ELR (cell line): ENCODE measurements at places on chromosomes 5 and 9.

DNA sequence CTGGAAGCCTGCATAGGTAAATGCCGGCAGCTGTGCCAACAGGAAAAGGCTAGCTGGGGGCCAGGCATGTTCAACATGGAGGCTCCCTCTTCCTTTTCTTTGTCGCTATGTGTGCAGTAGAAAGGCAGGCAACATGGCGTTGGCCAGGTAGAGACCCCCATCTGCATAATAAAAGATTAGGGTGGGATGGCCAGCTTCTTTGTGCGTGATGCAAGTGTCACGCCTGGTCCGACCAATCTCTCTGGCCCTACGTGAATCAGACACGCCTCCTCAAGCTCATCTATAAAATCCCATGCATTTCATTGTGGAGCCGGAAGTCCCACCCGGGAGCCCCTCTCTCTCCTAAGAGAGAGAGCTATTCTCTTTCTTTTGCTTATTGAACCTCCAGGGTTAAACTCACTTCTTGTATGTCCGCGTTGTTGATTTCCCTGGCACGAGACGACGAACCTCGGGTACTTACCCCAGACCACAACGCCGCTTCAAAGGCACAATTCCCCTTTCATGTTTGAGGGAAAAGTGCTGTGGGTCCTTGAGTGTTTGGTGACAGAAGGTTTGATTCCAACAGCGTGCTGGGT, 25.0 kb upstream of the C5orf47 start:
- peak; percentile 21 for DNase-seq

- no peak for DNase-seq
These were observed 319.1 kb downstream of the ZSWIM6 start for GRCh38 chr5:61651195-61651594.

DNA sequence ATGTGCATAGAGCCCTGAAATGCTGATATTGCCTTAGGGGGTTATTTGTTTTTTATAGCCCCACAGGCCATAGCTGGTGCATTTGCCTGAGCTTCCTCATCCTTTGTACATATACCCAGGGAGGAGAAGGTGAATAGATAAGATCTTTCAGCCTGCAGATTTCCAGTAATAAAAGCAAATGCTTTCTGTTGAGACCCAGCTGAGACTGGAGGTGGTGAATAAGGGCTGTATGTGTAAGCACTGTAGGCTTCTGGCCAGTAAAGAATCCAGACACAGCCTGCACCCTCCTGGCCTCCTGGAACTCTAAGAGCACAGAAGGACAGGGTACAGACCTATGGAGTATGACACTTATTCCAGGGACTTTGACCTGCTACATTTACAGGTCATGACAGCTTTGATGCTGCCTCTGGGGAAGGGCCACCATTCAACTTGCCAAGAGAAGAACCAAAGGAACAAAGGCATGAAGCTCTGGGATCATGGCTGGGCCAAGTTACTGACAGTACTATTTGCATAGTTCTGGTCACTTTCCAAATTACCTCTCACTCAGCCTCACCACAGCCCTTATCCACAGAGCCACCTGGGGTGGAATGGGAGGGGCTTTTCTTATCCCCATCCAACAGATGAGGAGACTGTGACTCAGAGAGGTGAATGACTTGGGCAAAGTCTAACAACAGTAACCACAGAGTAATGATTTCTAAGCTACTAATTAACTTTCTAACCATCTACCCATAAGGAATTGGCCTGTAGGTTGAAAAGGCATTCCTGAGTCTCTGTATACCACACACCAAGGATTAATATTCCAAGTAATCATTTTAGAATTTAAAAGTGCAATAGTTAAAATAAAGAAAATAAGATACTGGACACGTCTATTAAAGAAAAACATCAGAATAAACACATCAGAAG, 604.5 kb upstream of the KLF4 start:
- peak; percentile 51 for DNase-seq

DNA sequence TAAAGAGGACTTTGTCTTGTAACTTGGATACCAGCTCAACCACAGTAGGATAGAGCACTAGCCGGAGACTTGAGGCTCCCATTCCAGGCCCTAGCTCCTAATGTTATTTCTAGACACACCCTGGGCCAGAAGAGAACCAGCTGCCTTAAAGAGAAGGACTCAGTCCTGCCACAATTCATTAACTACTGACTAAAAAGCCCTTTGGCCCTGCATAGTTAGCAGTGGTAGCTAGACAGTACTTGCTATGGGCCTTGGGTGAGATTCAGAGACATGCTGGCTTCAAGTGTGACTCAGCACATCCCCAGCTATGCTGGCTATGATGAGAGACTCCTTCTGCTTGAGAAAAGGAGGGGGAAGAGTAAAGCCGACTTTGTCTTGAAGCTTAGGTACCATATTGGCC, 47.3 kb downstream of the TMEM167A start:
- DNase-seq = peak; percentile 18

DNA sequence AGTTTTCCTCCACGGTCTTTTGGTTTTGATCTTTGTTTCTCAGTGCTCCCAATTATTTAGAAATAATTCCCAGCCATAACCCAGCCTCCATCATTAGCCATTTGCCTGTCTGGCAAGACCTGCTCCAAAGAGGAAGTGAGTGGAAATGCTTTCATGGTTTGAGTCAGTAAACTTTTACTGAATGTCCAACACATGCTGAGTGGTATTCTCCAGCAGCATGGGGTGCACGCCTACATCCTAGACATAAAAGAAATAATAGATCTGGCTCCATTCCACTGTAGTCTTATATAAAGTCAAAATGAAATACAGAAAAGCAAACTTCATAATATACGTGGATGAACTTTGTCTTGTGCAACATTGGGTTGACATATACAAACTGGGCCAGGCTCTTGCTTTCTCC, 757.2 kb downstream of the TLE1 start:
- DNase-seq = peak; percentile 13

GRCh38 chr9:111501648-111502047, 17.5 kb upstream of the ECPAS start:
- no peak for DNase-seq

DNA sequence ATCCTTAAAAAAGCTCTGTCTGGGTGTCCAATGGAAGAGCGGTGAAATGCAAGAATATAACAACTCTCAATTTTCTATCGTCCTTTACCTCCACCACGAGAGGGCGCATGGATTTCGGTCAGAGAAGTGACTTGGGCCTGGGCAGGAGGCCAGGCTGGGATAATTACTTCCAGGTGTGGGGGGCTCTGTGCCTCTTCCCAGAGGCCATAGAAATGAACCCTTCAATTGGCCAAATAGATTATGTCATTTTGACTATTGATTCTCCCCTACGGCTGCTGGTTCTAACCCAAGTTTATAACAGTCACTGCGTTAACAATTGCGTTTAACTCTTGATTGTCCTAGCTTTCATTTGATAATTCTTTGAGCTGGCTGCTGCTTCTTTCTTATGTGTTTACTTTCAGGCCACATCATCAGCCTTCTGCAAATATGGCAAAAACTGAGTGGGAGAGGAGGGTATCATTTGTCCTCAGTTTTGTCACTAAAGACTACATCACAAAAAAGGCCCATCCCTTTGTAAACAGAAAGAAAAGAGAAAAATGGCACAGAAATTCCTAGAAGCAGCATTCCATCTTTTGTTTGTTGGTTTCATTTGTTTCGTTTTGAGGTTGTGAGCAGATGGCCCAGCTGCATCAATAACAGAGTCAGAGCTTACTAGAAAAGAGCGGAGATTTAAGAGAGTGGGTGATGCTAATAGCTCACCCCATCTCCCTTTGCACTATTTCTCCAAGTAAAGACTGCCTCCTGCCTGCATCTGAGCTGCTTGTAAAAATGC, 45.4 kb upstream of the ZFR start:
- DNase-seq = peak; percentile 88

DNA sequence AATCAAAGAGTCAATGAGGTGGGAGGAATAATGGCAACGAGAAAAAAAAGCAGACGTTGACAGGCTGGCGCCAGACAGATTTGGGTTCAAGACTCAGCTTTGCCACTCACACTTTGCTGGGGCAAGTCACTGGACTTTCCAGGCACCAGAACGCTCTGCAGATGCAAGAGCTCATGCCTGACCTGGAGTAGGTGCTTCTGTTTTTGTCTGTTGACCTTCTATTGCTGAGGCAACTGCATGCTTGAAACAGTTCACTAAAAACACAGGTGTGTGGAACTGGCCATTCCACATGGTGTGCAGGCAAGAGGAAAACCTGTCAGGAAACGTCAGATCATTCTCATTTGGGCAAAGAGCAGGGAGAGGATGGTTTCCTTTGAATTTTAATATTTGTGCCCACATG, 161.2 kb upstream of the SMIM23 start:
- no peak for DNase-seq

DNA sequence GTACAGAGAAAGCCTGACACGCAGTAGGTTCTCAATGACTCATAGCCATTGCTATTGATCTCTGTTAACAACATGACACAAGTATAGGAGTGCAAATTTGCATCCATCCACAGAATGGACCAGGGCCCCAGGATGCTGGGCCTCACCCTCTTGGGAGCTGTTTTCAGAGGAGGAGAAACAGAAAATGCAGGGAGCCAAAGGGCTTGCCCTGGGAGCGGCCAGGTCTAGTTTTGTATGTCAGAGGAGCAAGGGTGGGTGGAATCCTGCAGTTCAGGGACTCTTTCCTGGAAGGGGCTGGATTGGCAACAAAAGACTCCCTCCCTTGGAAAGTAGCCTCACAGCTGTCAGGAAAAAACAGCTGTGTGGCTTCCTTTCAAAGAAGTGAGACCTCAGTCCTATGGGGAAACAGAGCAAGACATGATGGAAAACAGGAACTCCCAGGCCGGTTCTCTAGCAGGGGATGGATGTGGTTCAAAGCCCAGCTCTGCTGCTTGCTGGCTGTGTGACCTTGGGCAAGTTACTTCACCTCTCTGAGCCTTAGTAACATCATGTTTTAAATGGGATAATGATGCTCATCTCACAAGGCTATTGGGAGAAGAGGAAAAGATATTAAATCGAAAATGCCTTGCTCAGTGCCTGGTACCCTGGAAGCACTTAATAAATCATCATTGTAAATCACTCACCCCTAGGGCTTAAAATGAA, 50.5 kb upstream of the SH3PXD2B start:
- no peak for DNase-seq

DNA sequence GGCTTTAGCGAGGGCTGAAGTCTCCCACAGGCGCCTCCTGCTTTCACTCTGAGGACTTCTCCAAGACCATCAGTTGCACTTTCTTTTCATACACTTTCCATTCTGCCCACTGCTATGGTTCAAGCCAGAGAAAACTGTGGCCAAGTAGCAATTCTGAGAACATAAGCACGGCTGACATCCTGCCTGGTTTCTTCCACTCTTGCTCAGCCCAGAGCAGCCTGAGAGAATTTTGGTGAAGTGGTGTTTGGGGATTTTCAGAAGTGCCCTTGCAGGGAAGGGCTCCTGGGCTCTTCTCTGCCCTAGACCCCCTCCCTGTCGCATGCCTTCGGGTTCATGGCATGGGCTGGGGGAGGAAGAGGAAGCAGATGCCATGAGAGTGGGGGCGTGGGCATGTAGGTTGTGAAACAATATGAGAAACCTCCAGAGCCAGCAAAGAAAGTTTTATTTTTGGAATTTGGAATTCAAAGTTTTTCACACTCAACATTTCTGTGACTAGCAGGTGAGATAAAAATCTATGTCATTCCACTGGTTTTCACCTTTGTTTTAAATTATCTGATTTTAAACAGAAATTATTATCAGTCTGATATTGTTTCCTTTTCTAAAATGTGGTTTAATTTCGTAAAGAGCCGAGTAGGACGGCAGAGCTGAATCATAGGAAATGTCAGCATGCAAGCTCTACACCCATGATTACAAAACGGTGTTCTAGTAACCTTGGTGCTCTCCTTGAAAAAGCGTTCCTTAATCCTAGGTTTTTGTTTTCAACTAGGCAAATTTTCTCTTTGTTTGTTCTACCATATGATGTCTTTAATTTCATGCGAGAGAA, 27.8 kb upstream of the TNFSF8 start:
- peak; percentile 23 for DNase-seq

GRCh38 chr5:166285361-166285760, 2006.1 kb upstream of the WWC1 start:
- DNase-seq = no peak

GRCh38 chr5:107564931-107565372, 105.8 kb downstream of the EFNA5 start:
- DNase-seq = no peak

DNA sequence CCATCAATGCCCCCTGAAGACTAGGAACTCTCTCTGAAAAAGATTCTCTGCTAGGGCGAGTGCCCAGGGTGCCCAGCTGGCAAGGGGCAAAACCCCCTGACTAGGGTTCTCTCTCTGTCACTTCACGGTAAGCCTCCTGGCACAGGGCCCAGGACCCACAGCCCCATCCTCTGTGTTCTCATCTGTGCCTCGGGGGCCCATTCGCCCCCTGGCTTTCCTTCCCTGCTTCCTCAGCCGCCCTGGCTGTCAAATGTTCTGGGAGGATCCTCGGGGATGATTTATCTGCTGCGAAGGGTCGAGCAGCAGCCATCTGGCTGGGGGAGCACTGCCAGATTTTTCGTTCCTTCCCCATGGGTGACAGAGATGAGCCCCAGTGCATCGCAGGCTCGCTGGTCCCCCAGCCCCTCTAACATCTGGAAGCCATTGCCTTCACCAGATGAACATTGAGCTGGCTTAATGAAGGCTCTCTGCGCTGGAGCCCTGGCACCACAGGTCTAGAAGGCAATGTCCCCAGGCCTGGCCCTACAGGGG, 24.2 kb downstream of the HMCN2 start:
- DNase-seq = no peak

DNA sequence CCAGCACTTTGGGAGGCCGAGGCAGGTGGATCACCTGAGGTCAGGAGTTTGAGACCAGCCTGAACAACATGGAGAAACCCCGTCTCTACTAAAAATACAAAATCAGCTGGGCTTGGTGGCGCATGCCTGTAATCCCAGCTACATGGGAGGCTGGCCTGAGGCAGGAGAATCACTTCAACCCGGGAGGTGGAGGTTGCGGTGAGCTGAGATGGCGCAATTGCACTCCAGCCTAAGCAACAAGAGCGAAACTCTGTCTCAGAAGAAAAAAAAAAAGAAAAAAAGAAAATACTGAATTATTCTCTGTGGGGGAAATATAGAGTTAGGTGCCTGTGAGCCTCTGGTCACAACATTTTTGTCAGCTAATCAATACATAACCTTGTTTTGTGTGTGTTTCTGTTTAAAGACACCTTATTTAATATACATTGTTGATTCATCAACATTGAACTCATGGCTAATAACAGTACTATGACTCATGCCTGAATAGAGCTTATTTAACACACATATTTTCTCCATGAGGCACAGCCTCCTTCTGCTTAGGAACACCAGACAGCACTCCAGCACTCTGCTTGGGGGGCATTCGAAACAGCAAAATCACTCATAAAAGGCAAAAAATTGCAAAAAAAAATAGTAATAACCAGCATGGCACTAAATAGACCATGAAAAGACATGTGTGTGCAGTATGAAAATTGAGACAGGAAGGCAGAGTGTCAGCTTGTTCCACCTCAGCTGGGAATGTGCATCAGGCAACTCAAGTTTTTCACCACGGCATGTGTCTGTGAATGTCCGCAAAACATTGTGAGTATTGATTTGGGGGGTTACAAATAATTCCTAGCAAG, at the start of gene IL31RA:
TSS of gene IL31RA (plus strand) at position 519 of the 836 bp plus-strand sequence. CDS start at position 733, 214 bp downstream.
- peak; percentile 96 for DNase-seq
